Activated CD8-positive, alpha-beta memory T cell treated with anti-CD3 and anti-CD28 coated beads, Interleukin-2, amount 10 ng/mL, durations not matched to agents 7 days and 5 days (primary cell): ENCODE measurements at places on chromosomes 16 and 17. TPM values are rescaled to one million over a fixed set of nuclear protein-coding genes. Genes with fewer than 3 reads are reported as not detected.

KIF2B gene
- not detected for total RNA-seq

MT1H gene
- total RNA-seq: not detected

MMP25 gene
- total RNA-seq: 34.0 TPM

SARM1 gene
- 24.8 TPM for total RNA-seq

PRSS22 gene
- not detected for total RNA-seq

POLR3K gene
- total RNA-seq: 40.4 TPM
